Karpas-422 (cell line): ENCODE measurements at places on chromosomes 1 and 21. TPM values are rescaled to one million over a fixed set of nuclear protein-coding genes. Genes with fewer than 3 reads are reported as not detected.
A peak's percentile ranks its signal among the peaks of the same experiment; 100 is the strongest.

Gene EEIG2
- total RNA-seq, result 3.4 and 5.0 TPM in 2 replicates

Gene KLF17
- total RNA-seq, result not detected in 2 replicates

Gene RALGPS2
- 151 and 238 TPM in 2 replicates for total RNA-seq

Gene NTRK1
- not detected in 2 replicates for total RNA-seq

Gene DCDC2B
- not detected in 2 replicates for total RNA-seq

Gene HMCN1
- 0.18 and 0.63 TPM in 2 replicates for total RNA-seq

- DNase-seq, result peak; percentile 92
Observed at GRCh38 chr1:234612352-234613127, 2.6 kb upstream of the IRF2BP2 start.

- DNase-seq, result no peak
Observed at GRCh38 chr1:180571060-180571831, 12.5 kb downstream of the OVAAL start.

DNA sequence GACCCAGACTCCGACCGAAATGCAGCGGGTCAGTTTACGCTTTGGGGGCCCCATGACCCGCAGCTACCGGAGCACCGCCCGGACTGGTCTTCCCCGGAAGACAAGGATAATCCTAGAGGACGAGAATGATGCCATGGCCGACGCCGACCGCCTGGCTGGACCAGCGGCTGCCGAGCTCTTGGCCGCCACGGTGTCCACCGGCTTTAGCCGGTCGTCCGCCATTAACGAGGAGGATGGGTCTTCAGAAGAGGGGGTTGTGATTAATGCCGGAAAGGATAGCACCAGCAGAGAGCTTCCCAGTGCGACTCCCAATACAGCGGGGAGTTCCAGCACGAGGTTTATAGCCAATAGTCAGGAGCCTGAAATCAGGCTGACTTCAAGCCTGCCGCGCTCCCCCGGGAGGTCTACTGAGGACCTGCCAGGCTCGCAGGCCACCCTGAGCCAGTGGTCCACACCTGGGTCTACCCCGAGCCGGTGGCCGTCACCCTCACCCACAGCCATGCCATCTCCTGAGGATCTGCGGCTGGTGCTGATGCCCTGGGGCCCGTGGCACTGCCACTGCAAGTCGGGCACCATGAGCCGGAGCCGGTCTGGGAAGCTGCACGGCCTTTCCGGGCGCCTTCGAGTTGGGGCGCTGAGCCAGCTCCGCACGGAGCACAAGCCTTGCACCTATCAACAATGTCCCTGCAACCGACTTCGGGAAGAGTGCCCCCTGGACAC, 534 bp downstream of the C1orf56 start:
- DNase-seq, result peak; percentile 91

GRCh38 chr1:30689901-30690645, 33.3 kb downstream of the MATN1 start:
- peak; percentile 63 for DNase-seq

- DNase-seq, result peak; percentile 30
Observed at GRCh38 chr1:54542962-54543539, 5.0 kb upstream of the ACOT11 start.

- DNase-seq, result no peak
Observed at GRCh38 chr21:40331804-40332203, 464.6 kb downstream of the PCP4 start.

DNA sequence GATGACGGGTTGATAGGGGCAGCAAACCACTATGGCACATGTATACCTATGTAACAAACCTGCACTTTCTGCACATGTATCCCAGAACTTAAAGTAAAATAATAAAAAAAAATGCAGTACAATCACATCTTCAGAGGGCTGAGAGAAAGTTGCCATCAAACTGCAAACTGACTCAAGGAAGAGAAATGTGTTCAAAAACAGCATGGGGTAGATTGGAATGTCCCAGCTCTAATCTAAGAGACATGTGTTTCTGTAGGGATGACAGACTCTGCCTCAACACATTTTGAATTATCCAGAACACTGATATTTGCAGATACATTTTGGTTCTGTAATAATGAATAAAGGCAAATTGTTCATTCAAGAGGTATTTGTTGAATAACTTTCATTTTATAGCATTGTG, 171.2 kb upstream of the RUNX1 start:
- DNase-seq, result no peak

DNA sequence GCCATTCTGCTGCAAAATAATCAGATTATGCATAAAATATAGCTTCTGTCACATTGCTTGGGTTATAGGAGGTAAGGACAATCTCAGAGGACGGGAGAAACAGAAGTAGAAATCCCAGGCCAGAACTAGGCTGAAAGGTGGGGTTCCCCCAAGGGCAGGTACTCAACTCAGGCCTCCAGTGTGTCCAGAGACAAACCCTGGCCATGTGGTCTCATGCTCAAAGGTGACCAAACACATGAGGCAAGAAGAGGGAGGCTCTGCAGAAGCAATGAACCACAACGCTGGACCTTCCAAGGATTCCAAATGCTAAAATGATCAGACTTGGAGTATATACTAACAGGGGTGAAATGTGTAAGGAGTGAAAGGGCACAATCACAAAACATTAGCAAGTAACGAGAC, 103.8 kb downstream of the DMRTB1 start:
- DNase-seq, result no peak

GRCh38 chr1:31957701-31958674, 19.8 kb upstream of the PTP4A2 start:
- no peak for DNase-seq

- no peak for DNase-seq
Observed at GRCh38 chr1:64515427-64515826, 45.5 kb downstream of the CACHD1 start.

GRCh38 chr1:98133131-98133530, 212.3 kb upstream of the DPYD start:
- no peak for DNase-seq

- DNase-seq, result no peak
Observed at GRCh38 chr1:220331318-220331717, 59.1 kb upstream of the RAB3GAP2 start.

DNA sequence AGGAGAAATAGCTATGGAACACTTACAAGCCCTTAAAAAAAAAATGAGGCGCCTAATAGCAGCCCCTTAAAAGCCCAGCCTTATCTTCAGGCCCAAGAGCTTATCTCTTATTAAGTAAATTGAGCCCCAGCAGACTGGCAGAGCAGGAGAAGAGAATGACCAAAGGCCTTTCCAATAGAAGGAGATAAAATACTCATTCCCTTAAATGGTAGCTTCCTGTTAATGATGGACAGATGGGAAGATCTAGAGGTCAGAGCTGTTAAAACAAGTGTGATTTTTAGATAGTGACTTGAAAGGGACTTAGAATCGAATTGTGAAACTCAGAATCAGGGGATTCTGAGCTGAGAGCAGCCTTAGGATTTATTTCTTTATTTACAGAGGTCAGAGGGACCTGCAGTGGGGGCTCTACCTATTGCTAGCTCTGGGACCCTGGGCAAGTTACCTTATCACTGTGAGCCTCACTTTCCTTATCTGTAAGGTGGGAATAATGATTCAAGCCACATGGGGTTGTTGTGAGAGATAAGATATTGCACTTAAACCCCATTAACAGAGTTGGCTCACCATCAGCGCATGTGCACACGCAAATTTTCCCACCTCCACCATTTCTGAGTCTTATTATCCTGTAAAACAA, 101.3 kb upstream of the C8B start:
- DNase-seq, result no peak

GRCh38 chr21:36388835-36389234, 3.6 kb downstream of the CHAF1B start:
- DNase-seq, result no peak

GRCh38 chr1:38476111-38476849, 383.3 kb downstream of the RRAGC start:
- no peak for DNase-seq

DNA sequence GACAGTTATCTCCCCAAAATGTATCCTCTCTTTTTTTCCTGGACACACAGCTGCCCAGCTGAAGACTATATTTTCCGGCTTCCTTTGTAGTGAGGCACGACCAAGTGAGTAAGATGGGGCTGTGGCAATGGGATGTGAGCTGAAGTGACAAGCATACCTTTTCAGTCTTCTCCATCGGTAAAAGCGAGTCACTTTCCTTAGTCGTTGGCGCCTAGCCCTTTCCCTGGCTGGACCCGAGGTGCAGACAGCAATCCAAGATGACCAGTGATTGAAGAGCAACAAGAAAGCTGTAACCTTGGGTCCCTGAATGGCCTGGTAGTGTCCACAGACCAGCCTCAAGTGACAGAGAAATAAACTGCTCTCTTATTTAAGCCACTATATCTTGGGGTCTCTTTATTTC, 155.2 kb downstream of the NR5A2 start:
- no peak for DNase-seq

DNA sequence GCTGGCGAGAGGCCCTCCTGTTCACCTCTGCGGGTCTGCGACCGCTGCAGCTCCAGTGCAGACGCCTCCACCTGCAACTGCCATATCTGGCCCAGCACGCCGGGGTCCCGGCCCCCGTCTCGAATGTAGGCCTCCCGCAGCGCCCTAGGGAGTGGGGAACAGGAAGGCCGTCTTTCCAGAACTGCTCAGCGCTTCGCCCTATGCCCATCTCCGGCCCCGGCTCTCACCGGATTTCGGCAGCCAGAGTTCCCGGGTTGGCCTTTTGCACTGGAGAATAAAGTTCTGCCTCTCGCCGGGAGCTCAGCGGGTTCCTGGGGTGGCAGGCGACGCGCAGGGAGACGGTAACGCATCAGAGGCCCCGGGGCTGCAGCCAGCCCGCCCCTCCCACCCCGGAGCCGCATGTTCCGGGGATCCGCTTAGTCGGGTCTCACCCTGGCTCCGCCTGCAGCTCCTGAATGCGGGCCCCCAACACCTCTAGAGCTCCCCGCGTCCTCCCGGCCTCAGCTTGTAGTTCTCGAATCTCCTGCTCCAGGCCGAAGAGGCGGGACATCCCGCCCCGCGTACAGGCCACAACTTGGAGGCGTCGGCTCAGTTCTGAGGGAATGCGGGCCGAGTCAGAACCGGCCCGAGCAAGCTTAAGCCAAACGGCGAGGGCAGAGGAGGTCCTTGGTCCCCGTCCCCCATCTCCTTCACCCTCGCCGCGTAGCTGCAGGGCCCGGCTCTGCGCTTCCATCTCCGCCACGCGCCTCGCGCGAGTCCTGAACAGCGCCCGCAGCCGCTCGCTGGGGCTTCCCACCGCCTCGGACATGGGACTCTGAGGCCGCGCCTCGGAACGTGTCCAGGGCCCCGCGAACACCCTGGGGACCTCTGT, 1.1 kb downstream of the CCDC17 start:
- no peak for DNase-seq

- DNase-seq, result no peak
Observed at GRCh38 chr1:7526196-7526866, 244.8 kb upstream of the VAMP3 start.

DNA sequence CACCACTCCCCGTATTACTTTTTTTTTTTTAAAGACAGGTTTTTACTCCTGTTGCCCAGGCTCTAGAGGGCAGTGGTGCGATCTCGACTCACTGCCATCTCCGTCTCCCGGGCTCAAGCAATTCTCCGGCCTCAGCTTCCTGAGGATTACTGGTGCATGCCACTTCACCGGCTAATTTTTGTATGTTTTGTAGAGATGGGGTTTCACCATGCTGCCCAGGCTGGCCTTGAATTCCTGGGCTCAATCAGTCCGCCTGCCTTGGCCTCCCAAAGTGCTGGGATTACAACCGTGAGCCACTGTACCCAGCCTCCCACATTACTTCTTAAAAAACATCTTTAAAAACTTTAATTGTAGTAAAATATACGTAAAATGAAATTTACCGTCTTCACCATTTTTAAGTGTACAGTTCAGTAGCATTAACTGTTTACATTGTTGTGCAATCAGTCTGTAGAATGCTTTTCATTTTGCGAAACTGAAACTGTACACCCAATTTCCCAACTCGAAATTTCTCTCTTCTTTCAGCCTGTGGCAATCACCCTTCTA, 77.0 kb downstream of the ZMYM4 start:
- no peak for DNase-seq

GRCh38 chr1:33455539-33456501, 16.6 kb upstream of the ZSCAN20 start:
- peak; percentile 90 for DNase-seq

GRCh38 chr1:56133522-56134472, 445.6 kb downstream of the PLPP3 start:
- DNase-seq, result no peak

- no peak for DNase-seq
Observed at GRCh38 chr21:44402323-44403105, 49.1 kb downstream of the TRPM2 start.

DNA sequence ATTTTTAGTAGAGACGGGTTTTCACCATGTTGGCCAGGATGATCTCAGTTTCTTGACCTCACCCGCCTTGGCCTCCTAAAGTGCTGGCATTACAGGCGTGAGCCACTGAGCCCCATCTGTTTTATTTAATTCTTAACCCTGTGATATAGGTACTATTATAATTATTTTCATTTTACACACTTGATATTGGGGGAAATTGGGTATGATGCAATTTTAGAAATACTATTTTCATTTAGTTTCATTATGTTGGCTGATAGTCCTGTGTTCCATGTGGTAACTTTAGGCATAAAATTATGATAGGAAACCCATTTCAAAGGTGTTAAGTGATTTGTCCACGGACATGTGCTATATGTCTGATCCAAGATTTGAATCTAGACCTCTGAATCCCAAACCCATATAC, 61.1 kb downstream of the SPEN start:
- DNase-seq, result no peak

- DNase-seq, result no peak
Observed at GRCh38 chr1:227899141-227899819, 48.5 kb downstream of the WNT9A start.

DNA sequence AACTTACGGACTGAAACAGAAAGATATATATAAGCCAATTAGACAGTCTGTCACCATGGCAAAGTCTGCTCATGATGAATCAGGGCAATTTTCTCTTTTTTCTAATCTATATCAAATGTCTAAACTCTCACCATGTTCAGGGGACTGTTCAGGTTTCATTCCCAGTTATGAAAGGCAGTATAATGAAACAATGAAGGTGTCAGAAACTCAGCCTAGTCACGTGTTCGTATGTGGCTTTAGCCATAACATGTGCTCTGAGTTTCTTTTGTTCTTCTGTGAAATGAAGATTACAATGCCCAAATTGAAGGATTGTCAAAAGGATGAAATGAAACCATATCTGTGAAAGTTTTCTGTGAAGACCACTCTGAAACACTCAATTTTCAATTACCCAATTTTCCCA, 392.9 kb downstream of the DSCAM start:
- no peak for DNase-seq
